ENCODE measurements at places on chromosomes 3 and 15.

- DNase-seq: no peak
Observed at GRCh38 chr3:178492491-178492890, 43.7 kb upstream of the KCNMB2 start.

GRCh38 chr3:32132706-32133105 lies 26.3 kb downstream of the GPD1L start:
- no peak for DNase-seq

DNA sequence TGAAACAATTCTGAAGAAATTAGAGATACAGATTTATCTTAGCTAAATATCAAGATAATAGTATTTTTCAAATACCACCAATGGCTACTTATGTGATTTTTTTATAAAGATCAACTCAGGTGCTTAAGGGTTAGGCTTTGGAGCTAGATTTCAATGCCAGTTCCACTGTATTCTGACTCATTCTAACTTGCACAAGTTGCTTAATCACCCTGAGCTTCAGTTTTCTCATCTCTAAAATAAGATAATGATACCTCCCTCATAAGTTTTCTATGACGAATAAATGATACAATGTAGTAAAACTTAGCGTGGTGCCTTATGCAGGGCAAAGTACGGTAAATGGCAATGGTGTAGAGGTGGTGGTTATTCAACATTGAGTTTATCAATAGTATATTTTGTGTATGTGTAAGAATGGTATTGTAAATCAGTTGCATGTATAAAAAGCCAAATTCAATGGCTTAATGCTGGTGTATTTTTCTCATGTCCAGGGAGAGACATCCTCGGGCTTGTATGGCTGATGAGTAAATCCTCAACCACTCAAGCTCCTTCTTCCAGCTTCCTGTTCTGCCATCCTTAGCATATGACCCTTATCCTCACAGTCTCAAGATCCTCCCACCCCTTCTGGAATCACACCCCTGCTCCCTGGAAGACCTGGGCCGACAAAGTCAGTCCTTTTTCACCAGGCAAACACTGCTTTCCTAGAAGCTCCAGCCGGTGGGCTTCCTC lies 505.9 kb upstream of the CFAP20DC start:
- DNase-seq: no peak

GRCh38 chr3:124059580-124059979 lies 67.7 kb upstream of the ROPN1 start:
- no peak for DNase-seq

DNA sequence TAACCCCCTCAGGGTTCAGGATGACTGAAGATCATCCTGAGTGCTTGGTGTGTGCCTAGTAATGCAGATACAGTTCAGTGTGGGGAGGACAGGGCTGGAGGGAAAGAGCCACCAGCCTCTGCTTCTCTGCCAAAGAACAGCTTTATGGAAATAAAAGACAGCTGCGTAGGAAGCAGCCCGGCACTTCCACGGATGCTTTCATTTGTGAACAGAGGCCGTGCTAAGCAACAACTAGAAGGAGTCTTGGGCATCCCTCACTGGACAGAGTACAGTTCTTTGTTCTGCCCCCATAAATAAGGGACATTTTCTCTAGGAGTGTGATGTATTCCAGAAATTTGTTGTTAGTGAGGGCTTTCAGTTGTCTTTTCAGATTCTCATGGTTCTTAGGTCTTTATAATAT lies 194.8 kb upstream of the RGMA start:
- DNase-seq: no peak

DNA sequence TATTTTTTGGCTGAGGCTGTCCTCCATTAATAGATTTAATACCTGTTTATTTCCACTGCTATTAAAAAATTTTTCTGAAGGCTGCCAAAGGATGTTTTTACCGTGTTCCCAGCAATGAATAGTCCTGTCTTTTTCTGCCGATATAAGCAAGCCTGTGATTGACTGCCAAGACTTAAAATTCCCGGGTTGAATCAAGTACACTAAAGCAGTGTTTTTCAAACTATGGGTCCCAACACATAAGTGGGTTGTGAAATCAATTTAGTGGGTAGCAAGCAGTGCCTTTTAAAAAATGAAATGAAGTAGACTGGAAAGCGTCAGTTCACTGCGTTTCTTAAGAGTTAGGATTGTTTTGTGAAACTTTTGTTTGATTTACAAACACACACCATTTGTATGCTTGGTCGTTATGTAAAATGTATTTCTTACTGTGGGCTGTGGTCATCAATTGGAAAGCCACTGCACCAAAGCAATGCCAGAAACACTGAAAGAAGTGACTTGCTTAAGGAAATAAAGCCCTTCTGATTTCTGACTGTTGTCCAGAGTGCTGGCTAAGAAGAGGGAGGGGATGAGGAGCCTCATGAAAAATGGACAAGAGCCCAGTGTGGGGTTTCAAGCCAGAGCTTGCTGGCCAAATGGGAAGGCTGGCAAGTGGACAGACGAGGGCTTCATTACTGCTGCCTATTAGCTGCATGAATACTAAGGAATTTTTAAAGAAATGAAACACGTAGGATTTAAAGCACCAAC lies 206.0 kb downstream of the THRB start:
- DNase-seq: no peak

DNA sequence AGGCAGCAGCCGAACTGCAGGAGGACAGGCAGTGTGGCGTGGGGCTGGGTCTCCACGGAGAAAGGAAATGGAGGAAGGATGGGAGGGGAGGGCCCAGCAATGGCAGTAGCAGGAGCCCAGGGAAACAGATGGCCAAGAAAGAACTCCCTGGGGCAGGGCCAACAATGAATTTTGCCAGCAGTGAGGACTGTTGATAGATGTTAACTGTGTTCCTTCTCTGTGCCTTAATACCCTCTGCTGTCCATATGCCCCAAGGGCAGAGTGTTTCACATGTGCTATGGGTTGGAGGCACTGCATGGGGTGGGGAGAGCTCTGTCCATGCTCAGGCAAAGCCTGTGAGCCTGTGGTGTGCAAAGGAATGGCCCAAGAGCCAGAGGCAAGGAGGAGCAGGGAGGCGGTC lies 70.8 kb upstream of the POMGNT2 start:
- DNase-seq: no peak

- DNase-seq: no peak
Observed at GRCh38 chr3:113981803-113982202, 34.0 kb downstream of the ZDHHC23 start.

- no peak for DNase-seq
Observed at GRCh38 chr15:42050484-42051255, 29.8 kb upstream of the PLA2G4E start.

DNA sequence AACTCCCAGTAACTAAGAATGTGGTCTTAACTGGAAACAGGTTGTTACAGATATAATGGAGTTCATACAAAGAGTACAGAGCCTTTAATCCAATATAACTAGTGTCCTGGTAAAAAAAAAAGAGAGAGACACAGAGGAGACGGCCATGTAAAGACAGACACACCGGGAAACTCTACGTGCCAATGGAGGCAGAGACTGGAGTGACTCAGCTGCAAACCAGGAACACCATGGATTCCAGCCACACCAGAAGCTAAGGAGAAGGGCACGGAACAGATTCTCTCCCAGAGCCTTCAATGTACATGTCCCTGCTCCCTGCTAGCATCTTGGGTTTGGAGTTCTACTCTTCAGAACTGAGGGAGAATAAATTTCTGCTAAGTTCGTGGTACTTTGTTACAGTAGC lies 4.5 kb downstream of the RNF168 start:
- no peak for DNase-seq

GRCh38 chr3:12948371-12948770 lies 107.0 kb upstream of the RPL32 start:
- no peak for DNase-seq

DNA sequence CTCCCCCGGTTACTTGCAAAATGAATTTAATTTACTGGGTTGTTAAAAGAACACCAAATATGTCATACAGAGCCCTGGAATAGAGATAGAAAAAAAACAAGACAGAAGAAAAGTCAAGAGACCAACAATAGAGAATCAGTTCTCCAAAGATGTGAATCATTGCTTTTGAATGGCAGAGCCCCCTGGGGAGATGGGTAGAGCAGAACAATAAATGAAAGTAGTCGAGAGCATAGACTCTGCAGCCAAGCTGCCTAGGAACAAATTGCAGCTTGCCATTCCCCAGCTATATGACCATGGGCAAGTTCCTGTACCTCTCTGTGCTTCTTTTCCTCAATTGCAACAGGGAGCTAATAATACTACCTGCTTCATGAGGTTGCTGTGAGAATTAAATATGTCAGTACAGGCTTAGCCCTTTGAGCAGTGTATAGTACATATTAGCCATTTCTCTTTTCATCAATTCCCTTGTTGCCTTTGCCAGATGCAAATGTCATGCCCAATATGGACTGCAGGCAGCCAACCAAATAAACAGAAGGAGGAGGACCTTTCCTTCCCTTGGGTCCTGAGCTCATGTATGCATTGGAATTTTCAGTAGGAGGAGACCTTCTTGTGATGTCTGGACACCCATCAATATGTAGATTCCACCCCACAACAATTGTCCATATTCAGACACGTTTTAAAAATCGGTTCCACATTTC lies 25.0 kb upstream of the BFSP2 start:
- no peak for DNase-seq

DNA sequence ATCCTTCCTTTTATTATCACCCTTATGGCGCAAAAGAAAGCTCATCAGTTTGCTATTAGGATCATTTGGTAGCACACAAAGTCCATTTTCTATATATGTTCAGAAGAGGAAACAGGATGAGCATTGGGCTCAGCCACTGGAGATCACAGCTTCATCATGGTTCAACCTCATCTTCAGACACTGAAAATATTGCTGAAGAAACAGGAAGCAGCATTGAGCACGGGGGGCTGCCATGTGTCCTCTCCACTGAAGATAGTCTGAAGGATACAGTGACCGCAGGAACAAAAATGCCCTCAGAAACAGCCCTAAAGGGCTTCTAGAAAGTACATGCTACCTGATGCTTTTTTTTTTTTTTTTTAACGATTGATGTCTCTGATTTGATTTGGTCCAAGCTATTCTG lies 835.3 kb upstream of the CFAP20DC start:
- DNase-seq: no peak

GRCh38 chr15:69783211-69783610 lies 314.5 kb downstream of the TLE3 start:
- no peak for DNase-seq

DNA sequence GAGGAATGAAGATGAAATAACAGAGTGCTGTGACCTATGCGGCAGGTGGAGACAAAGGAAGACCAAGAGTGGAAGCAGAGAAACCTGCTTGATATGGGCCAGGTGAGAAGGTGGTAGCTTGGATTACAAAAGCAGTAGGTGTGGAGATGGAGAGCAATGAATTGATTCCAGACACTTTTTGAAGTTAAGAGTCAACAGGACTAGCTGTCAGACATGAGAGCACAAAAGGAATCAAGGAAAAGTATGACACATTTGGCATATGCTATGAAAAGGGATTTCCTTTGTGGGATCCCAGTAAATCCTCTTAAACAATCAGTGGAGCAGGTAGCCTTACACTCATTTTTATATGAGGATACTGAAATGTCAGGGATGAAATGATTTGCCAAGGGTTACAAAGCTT lies 160.5 kb downstream of the GREM1 start:
- no peak for DNase-seq

DNA sequence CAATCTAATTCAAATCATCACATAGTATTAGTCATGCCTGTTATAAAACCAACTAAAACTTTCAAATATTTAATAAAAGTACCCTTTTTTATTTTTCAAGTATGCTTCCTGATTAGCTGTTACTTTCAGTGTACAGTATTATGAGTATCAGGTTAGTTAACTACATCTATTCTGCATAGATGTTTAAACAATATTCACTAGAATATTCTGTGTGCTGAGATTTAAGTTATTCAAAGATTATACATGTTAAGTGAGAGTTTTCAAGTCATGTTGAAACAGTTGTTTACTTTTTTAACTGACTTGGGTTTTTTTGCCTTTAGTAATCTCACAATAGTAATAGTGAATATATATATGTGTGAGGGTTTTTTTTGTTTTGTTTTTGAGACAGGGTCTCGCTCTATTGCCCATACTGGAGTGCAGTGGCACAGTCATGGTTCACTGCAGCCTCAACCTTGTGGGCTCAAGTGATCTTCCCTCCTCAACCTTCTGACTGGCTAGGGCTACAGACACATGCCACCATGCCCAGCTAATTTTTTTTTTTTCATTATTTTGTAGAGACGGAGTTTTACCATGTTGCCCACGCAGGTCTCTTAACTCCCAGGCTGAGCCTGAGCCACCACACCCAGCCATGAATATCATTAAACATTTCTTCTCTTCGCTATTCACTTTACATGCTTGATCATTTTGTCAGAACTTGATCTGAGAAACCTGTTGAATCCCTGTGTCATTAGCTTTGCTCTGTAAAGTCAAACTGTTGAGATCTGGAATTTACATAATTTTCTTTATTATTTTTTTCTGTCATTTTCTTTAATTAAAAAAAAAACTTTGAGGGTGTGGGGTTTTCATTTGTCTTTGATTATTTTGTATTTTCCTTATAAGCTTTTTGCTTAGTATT lies 286.2 kb upstream of the UBE2E1 start:
- DNase-seq: no peak

DNA sequence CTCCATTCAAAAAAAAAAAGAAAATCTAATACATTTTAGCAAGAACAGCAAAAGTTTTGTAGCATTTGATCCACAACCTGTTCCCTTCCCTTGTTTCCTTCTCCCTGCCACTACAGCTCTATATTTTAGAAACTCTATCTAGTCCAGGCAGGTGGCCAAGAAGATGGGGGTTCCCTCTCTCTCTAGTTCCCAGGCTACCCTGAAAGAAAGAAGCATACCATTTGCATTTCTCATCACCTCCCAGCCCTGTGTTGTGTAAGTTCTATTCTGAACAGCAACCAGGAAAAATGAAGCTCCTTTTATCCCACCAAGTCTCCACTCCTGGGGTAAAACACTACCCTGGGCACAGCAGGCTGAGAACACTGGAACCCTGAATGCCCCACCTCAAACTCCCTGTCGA lies 100.0 kb downstream of the PCCB start:
- DNase-seq: no peak

DNA sequence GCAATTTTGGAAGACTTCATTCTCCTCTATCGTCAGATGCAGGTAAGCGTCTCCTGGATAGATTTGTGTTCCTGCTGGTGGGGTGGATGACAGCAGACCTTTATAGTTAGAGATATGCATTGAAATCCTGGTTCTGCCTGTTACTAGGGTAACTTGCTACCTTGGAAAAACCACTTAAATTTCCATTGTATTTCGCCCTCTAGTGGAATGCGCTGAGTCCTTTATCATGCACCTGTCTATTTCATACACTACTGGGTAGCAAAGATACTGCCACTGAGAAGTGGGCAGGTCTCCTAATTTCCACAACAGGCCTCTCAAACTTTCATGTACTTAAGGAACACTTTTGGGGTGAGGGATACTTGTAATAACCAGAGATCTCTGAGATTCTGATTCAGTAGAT lies 209.5 kb upstream of the SUCLG2 start:
- DNase-seq: no peak

- DNase-seq: no peak
Observed at GRCh38 chr3:31725976-31726375, 193.3 kb downstream of the STT3B start.

- no peak for DNase-seq
Observed at GRCh38 chr15:55937040-55937439, 56.4 kb downstream of the NEDD4 start.

Measured in activated naive CD4-positive, alpha-beta T cell (primary cell).